ENCODE measurements at places on chromosomes 3 and 15.

- DNase-seq: no peak
Measured at GRCh38 chr15:51069983-51070382, 24.7 kb downstream of the TNFAIP8L3 start.

- peak; percentile 18 for DNase-seq
Measured at GRCh38 chr3:839981-840380, 252.8 kb upstream of the CNTN6 start.

DNA sequence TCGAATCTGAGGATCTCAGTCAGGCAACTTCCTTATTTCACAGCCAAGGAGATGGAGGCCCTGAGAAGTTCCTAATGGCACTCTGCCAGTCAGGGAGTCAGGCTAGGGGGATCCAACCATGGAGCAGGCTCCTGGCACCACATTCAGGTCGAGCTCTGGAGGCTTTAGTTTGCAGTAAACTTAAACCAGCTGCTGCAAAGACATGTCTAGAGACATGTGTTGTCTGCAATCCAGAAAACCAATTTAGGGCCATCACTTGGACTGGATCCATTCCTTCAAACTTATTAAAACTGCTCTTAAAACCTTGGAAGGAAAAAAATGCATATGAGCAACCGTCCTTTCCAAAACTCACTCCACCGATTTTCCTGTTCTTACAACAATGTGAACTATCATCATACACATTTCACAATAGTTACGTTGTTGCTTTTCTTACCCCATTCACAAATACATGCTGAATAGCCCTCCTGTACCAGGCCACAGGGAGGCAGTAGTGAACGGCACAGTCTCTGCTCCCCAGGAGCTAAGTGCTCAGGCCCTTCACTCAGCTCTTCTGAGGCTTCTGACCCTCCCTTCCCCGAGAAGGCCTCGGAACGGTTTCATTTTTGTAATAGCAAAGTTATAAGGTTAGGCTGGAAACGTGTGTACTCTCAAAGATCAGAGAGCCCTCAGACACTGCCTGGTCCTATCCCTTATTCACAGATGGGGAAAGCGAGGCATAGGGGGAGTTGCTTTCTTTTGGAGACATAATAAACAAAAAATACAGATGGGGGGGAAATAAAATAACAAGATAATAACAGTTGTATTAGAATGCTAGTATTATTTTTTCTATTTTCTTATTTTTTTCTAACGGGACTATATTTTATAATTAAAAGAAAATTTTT, 20.1 kb downstream of the RFT1 start:
- no peak for DNase-seq

DNA sequence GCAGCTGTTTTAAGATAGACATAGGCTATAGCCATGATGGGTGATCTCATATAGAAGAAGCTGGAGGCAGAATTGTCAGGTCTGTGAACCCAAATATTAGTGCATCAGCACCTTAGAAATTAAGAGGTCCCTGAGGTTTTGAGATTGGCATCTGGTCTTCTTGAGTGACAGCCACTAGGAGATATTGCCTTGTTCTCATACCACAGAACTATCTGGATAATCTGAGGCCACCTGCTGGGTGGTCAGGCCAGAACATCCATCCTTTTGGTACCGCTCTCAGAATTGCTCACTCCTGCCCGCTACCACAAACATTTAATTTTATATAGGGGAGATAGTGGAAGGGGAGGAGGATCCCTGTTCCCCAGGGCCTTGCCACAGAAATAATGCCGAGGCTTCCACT, 210.6 kb upstream of the ZPLD1 start:
- DNase-seq: no peak

GRCh38 chr15:74958320-74958907, 1.8 kb upstream of the RPP25 start:
- peak; percentile 60 for DNase-seq

GRCh38 chr15:48992096-48992495, 28.4 kb upstream of the SHC4 start:
- no peak for DNase-seq

DNA sequence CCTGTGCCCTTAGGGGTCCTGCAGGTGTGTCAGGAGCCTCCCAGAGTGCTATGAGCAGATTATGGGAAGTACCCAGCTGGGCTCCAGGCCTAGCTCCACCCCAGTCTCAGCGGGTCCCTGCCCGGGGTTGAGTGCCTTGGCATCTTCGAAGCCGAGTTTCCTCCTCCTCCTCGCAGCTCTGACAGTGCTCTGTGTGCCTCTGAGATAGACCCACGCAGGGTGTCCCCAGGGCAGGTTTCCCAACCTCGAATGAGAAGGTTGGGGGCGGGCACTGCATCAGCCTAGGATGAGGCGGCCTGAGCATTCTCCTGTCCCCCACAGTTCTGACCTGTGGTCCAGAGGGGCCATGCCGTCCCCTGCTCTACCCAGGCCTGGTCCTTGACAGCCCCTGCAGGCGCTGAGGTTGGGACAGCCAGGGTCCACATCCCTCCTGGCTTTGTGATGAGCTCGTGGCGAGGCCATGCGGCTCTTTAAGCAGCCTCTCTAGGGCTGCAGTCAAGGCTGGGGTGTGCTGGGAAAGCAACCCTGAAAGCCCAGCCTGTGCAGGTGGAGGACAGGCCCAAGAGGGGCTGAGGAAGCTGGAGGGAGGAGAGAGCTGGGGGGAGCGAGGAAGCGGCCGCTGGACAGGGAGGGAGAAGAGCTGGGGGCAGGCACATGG, 20.2 kb upstream of the SKOR1 start:
- DNase-seq: no peak

GRCh38 chr3:190810957-190811356, 51.5 kb downstream of the GMNC start:
- no peak for DNase-seq

- DNase-seq: no peak
Measured at GRCh38 chr15:101542306-101543025, 53.0 kb upstream of the PCSK6 start.

DNA sequence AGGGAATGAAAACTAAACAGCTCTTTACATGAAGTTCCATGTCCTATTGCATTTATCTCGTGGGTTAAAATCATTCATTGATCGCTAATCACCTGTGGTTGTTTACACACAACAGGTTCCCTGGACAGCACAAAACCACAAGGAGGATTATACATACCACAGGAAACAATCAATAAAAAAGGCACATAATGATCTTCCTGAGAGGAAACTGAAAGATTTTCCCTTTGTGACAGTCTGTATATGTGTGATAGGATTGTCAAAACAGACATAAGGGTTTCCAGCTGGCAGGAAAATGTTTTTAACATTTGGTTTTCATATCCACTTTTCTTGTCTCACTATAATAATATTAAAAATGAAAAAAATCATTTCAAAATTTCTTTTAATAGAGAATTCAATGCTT, 541.8 kb downstream of the NLGN1 start:
- DNase-seq: no peak

DNA sequence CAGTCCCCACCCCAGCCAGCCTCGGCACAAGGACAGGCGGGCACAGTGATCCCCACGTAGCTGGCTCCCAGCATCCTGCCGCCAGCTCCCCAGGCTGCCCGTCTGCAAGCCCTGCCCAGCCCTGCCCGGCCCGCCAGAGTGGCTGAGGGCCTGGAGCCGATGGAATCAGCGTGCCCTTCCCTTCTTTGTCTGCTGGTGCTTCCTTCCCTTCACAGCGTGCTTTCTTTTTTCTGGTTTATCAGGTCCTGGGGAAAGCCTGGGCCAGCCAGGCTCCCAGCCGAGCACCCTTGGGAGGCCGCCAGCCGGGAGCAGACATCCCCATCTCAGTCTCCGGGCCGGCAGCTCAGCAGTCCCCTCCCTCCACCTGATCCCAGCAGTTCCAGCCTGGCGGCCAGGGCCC, 54.7 kb upstream of the SMAD6 start:
- DNase-seq: no peak

DNA sequence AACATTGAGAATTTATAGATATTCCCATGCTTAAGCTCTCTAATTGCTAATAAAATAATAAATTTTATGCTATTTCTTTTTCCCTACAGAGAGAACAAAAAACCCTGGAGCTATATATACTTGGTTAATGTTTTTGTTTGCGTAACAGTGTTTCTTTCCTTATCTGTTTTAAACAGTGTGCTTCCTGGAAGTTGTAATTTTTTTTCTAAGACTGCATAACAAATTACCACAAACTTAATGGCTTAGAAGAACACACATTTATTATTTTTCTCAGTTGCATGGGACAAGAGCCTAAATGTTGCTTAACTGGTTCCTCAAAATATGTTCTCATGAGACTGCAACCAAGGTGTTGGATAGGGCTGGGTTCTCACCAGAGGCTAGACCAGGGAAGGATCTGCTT, 49.7 kb upstream of the DPH6 start:
- DNase-seq: no peak

- DNase-seq: no peak
Measured at GRCh38 chr3:86225461-86225860, 765.5 kb downstream of the VGLL3 start.

DNA sequence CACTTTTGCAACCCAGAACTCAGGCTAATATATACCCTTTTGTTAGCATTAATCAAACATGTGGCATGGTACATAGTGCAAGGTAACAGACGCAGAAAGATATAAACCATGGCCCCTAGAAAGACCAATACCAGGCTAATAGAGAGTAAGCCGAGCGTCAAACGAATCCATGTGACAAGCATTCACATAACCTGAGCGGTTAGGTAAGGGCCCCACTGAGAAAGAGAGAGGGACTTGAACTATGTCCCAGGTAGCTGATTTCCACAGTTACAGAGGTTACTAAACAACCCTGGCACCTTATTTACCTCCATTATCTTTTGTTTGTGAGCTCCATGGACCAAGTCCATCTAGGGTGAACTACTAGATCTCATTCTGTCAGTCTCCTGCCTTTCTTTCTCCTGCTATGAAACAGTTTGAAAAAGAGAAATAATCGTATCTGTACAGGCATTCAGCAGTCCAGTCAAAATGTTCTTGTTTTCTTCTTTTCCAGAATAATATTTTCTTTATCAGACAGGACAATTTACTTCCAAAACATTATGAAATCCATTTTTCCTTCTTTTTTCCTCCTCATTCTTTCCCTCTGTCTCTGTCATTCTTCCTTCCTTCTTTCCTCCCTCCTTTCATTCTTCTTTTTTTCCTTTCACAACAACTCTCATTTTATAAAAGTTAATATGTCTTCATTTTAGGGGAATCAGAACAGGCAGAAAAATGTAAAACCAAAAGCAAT, 30.5 kb upstream of the TNFSF10 start:
- DNase-seq: no peak

DNA sequence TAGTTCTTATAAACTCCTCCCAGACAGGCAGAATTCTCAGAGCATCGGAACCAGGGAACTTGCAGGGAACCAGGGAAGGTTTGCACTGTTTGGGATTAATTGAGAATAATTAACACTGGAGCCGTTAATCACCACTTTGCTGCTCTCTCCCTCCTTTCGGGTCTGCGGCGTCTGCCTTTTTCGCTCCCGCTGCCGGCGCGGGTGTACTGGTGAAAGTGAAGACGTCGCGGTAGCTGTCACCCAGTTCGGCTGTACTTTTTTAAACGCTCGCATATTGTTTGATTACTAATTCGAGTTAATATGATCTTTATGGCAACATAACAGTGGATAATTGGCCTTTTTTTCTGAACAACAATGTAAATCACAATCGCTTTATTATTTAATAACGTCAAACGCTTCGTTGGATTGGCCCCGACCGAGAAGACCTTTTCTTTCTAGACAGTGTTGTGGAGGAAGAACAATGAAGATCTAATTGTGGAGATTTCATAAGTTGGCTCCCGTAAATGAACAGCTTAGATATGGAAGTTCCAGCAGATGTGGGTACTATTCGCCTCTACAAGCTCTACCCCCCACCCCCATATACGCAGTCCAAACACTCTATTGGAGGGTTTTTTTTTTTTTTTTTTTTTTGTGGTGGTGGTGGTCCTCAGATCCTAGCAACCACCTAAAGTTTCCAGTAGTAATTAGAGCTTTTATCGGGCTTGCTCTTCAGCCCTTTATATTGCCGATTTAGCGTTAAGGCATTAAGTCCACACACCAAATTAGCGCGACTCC, 12.7 kb downstream of the SOX2 start:
- no peak for DNase-seq

- DNase-seq: no peak
Measured at GRCh38 chr3:54628888-54629441, 298.9 kb downstream of the LRTM1 start.

- DNase-seq: peak; percentile 76
Measured at GRCh38 chr15:89812011-89812846, 2.4 kb downstream of the ANPEP start.

DNA sequence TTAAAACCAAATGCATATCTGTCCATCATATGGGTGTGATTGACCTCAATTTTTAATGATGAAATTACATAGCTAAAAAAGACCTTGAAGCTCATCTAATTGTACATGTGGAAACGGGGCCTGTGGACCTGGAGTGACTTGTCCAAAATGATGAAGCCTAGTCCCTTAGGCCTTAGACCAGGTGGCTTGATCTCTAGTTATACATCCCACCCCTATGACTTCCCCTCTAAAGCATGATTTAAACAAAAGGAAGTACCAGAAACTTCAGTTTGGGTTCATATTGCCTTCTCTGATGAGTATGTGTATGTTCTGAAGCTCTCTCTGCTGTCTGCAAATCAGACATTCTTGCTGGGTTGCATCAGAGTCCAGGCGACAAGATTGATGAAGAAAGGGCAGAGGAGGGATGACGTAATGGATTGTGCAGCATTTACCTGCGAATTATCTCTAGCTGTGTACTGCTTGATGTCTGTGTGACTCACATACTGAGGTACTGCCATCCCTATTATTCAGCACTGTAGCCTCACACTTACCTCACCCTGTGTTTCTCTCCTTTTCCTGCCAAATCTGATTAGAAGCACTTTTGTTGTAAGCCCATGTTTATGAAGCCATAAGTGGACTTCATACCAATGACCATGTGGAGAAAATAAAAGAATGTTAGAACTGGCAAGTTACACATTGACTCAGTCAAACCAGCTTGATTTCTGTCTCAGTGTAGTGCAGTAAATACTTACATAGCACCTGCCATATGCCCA, 111.5 kb downstream of the FILIP1L start:
- no peak for DNase-seq

- peak; percentile 82 for DNase-seq
Measured at GRCh38 chr15:39976291-39977274, 42.7 kb downstream of the EIF2AK4 start.

GRCh38 chr3:58724336-58724735, 57.8 kb upstream of the FAM3D start:
- DNase-seq: no peak

GRCh38 chr3:194111336-194111735, 24.6 kb upstream of the HES1 start:
- DNase-seq: no peak

DNA sequence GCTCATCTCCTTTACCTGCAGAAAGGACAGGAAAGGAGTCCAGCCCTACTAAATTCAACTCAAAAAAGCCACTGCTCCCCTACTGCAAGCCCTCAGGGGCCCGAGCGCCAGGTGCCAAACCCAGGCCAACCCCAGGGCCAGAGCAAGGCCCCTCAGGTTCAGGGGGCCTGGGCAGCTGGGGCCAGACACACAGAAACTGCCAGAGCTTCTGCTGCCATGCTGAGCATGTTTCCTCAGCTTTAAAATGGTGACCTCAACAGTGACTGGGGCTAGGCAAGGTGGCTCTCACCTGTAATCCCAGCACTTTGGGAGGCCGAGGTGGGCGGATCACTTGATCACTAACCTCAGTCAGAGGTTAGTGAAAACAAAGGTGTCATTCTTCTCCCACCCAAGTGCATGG, 38.8 kb downstream of the KLHL25 start:
- DNase-seq: no peak

Measured in kidney (tissue), 22 donors.